RPMI7951 (cell line): ENCODE measurements at places on chromosomes 12 and 14.

GRCh38 chr14:75249958-75250336 is 28.7 kb upstream of the FOS start:
- DNase-seq: no peak

- DNase-seq: no peak
These were observed 63.7 kb upstream of the ZFP36L1 start for GRCh38 chr14:68856572-68856971.

GRCh38 chr14:95174184-95174792 is 17.0 kb upstream of the DICER1 start:
- no peak for DNase-seq

DNA sequence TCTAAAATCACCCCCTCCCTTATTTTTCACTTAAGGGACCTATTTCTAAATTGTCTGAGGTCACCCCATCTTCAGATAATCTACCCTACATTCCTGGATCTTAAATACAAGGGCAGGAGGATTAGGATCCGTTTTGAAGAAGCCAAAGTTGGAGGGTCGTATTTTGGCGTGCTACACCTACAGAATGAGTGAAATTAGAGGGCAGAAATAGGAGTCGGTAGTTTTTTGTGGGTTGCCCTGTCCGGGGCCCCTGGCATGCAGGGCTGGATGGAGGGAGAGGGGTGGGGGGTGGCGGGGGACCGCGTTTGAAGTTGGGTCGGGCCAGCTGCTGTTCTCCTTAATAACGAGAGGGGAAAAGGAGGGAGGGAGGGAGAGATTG is 300 bp upstream of the CCND2 start:
- no peak for DNase-seq
